ENCODE measurements at places on chromosomes 1 and 21. TPM values are rescaled to one million over a fixed set of nuclear protein-coding genes. Genes with fewer than 3 reads are reported as not detected.

Gene CCT8
- total RNA-seq, result 174 TPM

Gene OR2L5
- total RNA-seq, result not detected

Gene SPRR2E
- not detected for total RNA-seq

Gene SLC25A34
- not detected for total RNA-seq

Gene IQCC
- 2.0 TPM for total RNA-seq

Gene PDPN
- not detected for total RNA-seq

Gene CR1L
- not detected for total RNA-seq

Gene COL9A2
- total RNA-seq, result 0.17 TPM

Gene PLA2G2C
- total RNA-seq, result not detected

Gene C1QC
- not detected for total RNA-seq

Gene CFAP141
- total RNA-seq, result not detected

Gene TRIM67
- total RNA-seq, result 0.09 TPM

Gene MPZ
- 0.30 TPM for total RNA-seq

Gene ALX3
- total RNA-seq, result not detected

Gene FMO2
- total RNA-seq, result not detected

Gene NDUFV3
- 19.5 TPM for total RNA-seq

Gene RORC
- 0.06 TPM for total RNA-seq

Gene TNFSF18
- not detected for total RNA-seq

Gene LORICRIN
- total RNA-seq, result not detected

Gene SLAMF6
- total RNA-seq, result not detected

Gene SAMSN1
- not detected for total RNA-seq

Measured in A549 treated with GW870086 at 1 μM for 4 hours (cell line).